Fibroblast of skin of left quadriceps (primary cell): ENCODE measurements at places on chromosomes 11 and 22.

- DNase-seq, result no peak
These were observed 230.8 kb upstream of the DDI1 start for GRCh38 chr11:103805688-103806009.

DNA sequence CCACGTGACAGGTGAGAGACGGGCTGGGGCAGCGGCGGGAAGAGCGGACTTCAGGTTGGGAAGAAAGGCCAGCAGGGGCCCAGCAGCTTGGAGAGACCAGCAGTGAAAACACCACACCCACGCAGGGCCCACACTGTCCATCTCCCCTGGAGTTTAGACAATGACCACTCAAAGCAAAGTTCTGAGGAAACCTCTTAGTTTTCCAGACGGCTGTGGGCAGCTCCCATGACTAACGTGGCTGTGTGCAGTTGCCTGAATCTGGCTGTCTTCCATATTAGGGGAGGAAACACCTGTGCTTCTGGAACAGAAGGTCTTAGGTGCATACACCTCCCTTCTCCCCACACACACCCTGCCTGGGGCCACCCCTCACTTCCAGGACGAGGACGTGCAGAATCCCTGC, 70.6 kb upstream of the TTLL12 start:
- no peak for DNase-seq

DNA sequence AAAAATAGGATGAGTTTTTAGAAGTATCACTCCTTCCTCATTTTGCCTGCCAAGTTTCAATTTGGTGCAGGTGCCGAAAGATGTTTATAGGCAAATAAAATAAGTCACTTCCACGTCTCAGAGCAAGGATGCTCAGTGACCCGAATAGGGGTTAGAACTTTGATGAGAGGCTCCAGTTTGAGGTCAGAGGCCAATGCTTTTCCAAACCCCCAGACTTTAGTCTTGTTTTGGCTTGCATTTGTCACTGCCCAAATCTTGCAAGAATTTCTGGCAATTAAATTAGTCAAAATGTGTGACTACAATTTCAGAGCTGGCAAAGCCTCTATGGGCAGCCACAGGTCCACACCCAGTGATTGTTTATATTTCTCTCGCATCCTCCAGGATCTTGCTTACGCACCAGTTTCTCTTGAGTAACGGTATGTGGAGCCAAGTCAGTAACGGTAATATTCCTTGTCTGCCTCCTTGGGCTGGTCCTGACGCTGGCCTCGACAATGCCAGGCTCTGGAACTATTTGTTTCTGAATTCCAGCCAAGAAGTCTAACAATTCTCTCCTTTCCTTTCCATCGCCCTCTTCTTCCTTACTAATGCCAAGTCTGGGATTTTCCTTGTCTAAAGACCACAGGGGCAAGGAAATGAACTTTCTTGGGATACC, 9.9 kb upstream of the NUP160 start:
- no peak for DNase-seq

- DNase-seq, result no peak
These were observed 13.0 kb downstream of the LTO1 start for GRCh38 chr11:69662021-69662698.

- DNase-seq, result no peak
These were observed 723.0 kb downstream of the KCNA4 start for GRCh38 chr11:29293825-29294224.

DNA sequence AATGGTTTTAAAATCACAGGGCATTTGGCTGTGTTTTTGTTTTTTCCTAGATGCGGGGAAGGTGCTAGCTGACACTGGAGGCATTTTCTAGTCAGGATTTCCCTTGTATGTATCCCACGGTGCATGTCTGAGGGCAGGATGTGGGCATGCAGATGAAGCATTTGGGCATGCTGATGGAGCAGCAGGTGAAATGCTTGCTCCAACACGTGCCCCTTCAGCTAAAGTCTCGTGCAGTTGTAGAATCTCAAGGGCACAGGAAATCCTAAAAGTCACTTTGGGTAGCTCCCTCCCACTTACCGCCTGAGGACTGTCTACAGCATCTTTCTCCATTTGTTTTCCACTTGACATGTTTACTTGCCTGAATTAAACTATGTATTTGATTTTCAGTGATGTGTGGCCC, 429.4 kb upstream of the B3GAT1 start:
- no peak for DNase-seq

- DNase-seq, result no peak
These were observed 34.2 kb upstream of the LDLRAD3 start for GRCh38 chr11:35909511-35910265.
